ENCODE measurements at places on chromosomes 1 and 21. TPM values are rescaled to one million over a fixed set of nuclear protein-coding genes. Genes with fewer than 3 reads are reported as not detected.

The CD1D gene
- 0.86 TPM for total RNA-seq

- no peak for DNase-seq
These were observed 18.9 kb downstream of the C1orf21 start for GRCh38 chr1:184405801-184406142.

The PCAT6 gene
- total RNA-seq: 2.8 TPM

- no peak for DNase-seq
These were observed 82.7 kb upstream of the ROR1 start for GRCh38 chr1:63690966-63691700.

- DNase-seq: no peak
These were observed 39.6 kb upstream of the DOCK7 start for GRCh38 chr1:62727656-62728407.

All from Calu3 (cell line).